ENCODE measurements at places on chromosomes 4 and X.

- DNase-seq = no peak
These were observed 72.8 kb downstream of the MANBA start for GRCh38 chr4:102687982-102688433.

GRCh38 chr4:27714073-27714472 is 853.4 kb downstream of the STIM2 start:
- DNase-seq = no peak

DNA sequence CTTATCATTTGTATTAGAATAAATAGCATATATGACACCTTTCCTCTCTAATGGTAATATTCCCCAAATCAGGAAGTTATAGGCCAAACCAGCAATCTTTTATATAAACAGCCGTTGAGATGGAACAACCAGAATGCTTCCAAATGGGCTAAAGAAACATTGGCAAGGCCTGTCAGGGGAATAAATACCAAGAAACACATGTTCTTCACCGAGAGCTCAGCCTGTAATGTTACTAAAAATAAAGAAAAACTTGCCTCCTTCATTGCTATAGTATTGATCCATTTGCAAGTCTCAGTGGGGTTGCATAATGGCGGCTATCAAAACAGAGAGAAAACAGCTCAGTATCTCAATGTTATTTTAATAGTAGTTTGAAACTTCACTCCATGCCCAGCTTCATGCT is 104.9 kb downstream of the FAM13A start:
- no peak for DNase-seq

- DNase-seq = no peak
These were observed 31.4 kb downstream of the EVC start for GRCh38 chr4:5742388-5742787.

DNA sequence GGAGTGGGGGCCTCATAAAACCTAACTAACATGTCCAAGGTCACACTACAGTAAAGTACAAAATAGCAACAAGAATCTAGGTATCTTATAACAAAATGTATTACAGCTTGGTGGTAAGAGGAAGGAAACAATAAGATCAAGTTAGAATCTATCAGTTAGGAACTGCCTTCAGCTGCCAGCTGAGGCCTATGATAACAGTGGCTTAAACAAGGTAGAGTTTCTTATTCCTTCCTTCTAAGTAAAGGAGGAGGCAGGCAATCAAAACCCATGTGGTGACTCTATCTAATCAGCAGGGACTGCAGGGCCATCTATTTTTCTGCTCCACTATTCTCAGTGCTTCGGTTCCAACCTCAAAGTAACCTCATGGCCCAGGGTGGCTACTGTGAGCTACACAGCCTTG is 10.9 kb downstream of the SH3D19 start:
- no peak for DNase-seq

DNA sequence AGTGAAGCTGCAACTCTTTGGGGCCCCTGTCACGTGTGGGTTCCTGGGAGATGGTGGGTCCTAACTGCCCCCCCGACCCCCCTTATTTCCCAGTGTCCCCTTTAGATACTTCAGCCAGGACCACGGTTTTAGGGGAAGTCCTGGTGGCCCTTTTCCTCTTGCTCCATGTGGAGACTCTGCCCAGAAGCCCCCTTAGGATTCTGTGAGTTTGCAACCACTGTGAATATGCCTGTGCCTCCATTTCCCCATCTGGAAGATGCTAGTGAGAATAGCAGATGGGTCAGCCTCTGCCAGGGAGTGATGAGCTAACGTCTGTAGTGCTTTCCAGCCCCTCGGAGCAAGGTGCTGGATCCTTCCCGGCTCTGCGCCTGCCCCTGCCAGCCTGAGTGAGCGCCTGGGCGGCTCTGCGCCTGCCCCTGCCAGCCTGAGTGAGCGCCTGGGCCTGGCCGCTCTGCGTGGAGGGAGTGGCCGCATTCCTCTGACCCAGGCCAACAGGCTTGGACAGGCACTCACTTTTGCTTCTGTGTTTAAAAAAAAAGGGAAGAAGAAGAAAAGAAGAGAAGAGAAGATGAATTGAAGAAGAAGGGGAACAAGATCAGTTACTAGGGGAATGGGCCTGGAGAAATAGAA is 6.7 kb upstream of the CITED1 start:
- no peak for DNase-seq

DNA sequence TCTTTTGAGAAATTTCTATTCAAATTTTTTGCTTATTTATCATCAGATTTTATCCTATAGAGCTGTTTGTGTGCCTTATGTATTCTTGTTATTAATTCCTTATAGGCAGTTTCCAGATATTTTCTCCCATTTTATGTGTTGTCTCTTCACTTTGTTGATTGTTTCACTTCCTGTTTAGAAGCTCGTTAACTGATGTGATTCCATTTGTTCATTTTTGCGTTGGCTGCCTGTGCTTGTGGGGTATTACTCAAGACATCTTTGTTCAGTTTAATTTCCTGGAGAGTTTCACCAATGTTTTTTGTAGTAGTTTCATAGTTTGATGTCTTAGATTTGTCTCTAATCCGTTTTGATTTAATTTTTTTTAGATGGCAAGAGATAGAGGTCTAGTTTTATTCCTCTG is 14.6 kb downstream of the ZNF718 start:
- DNase-seq = no peak

GRCh38 chr4:2494992-2495391 is 26.1 kb downstream of the RNF4 start:
- no peak for DNase-seq

DNA sequence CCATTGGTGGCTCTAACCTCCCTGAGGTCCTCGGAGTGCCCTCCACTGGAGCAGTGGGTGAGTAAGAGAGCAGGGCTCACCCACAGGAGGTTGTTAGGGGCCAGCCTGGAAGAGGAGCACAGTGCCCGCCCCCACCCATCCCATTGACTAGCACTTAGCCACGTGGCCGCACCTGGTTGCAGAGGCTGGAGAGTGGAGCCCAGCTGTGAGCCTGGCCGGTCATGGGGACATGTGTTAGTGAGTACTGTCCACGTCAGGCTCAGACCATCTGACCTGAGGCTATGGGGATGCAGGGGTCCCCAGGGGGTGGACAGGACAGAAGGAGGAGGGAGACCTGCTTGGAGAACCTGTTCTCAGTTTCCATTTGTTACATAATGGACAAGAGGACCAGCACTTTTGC is 1.4 kb upstream of the MAN2B2 start:
- no peak for DNase-seq

GRCh38 chr4:87966095-87966496 is 9.4 kb upstream of the SPP1 start:
- DNase-seq = no peak

GRCh38 chr4:54233277-54233696 is 4.2 kb downstream of the PDGFRA start:
- DNase-seq = peak; percentile 58

DNA sequence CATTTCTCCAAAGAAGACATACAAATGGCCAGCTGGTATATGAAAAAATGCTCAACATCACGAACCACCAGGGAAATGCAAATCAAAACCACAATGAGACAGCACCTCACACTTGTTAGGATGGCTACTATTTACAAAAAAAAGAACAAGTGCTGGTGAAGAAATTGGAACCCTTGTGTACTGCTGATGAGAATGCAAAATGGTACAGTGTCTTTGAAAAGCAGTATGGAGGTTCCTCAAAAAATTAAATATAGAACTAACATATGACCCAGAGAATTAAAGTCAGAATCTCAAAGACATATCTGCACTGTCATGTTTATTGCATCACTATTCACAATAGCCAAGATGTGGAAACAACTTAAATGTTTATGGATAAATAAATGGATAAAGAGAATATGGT is 20.9 kb downstream of the PAGE4 start:
- DNase-seq = no peak

DNA sequence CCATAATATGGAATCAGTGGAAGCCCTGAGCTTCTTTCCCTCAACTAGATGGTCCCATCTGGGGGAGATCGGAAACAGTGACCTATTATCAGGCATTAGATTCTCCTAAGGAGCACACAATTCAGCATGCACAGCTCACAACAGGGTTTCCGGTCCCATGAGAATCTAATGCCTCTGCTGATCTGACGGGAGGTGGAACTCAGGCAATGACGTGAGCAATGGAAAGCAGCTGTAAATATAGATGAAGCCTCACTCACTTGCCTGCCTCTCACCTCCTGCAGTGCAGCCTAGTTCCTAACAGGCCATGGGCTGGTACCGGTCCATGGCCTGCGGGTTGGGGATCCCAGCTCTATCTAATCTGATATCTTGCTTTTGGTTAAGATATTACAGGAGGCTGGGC is 88.9 kb downstream of the COX7B2 start:
- no peak for DNase-seq

DNA sequence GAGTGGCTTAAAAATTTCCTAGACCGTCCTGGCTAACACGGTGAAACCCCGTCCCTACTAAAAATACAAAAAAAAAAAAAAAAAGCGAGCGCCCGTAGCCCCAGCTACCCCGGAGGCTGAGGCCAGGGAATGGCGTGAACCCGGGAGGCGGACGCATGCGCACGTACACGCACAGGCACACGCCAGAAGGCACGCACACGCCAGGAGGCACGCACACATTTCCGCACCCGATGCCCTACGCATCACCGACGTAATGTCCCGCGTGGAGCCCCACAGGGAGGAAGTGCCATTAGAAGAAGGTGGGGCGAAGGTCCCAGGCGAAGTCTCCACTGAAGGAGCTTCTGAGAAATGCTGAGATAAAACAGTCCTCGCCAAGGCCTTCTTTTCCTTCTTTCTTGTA is 41.4 kb downstream of the NLGN4X start:
- no peak for DNase-seq

- DNase-seq = no peak
These were observed 79.0 kb downstream of the AFAP1 start for GRCh38 chr4:7860600-7861163.

GRCh38 chrX:107429090-107429489 is 20.4 kb upstream of the FRMPD3 start:
- DNase-seq = peak; percentile 41

- DNase-seq = no peak
These were observed 66.9 kb upstream of the GRID2 start for GRCh38 chr4:92236877-92237276.

- DNase-seq = no peak
These were observed 240.4 kb upstream of the ZCCHC13 start for GRCh38 chrX:74063426-74064155.

DNA sequence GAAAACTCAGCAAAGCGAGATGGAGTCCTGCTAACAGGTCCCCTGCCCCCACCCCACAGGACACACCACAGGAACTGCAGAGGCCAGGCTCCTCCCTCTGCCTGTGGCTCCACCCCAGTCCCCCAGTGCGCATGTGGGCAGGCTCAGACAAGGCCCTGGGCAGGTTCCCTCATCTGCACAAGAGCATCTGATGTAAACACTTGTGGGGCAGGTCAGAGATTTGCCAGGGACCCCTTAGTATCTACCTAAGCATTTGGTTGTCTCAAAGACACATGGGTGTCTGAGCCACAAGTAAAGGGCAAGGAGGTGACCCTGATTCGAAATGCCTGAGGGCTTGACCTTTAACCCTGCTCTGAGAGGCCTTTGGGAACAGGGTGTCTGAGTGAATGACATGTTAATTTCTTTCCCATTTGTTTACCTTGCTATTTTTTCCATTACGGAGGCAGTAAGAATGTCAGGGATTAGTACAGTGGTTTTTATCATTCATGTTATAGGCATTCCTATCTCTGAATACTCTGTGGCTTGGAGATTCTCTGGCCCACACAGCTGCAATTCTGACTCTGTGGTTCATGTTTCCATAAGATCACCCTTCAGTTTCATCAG is 85.3 kb downstream of the ZNF518B start:
- DNase-seq = no peak

DNA sequence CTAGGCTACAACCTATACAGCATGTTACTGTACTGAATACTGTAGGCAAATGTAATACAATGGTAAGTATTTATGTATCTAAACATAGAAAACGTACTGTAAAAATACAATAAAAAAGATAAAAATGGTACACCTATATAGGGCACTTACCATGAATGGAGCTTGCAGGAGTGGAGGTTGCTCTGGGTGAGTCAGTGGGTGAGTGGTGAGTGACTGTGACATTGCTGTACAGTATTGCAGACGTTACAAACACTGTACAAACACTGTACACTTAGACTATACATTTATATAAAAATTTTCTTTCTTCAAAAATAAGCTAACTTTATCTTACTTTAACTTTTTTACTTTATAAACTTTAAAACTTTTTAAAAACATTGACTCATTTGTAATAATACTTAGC is 190.3 kb upstream of the NR3C2 start:
- DNase-seq = no peak

DNA sequence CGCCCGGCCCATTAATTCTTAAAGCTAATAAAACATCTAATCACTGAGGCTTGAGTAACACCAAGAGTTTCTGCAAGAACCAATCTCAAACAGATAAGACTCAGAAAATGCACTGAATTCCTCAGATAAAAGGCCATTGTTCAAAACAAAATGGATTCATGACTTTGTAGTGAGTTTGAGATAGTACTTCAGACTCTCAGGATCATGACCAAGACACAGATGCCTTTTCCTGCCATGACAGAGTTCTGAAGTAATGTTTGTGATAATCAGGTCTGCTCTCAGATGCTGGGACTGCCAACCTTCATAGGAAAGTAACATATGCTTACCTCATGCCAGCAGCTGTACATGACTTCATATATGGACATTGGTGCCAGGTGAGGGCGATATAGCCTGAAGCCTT is 54.6 kb downstream of the NIPAL1 start:
- no peak for DNase-seq

DNA sequence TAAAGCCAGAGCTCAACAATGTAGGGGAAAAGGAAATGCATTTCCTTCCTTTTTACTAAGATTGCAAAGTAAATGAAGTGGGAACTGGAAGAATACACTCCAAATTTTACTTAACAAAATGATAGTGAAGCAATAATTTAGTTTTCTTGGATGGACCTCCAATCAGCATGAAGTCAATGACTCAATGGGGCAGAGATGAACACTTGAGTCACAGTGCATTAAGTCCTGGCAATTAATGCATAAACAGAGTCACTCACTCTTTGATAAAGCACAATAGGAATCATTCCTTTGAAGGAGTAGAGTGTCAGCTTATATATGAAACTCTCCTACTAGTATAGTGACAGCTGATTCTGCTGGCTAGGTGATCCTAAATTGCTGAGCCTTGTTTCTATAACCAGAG is 66.7 kb upstream of the FRAS1 start:
- DNase-seq = no peak

GRCh38 chr4:36322921-36323354 is 41.5 kb downstream of the DTHD1 start:
- no peak for DNase-seq

GRCh38 chr4:3414421-3415279 is 27.1 kb upstream of the HGFAC start:
- no peak for DNase-seq

DNA sequence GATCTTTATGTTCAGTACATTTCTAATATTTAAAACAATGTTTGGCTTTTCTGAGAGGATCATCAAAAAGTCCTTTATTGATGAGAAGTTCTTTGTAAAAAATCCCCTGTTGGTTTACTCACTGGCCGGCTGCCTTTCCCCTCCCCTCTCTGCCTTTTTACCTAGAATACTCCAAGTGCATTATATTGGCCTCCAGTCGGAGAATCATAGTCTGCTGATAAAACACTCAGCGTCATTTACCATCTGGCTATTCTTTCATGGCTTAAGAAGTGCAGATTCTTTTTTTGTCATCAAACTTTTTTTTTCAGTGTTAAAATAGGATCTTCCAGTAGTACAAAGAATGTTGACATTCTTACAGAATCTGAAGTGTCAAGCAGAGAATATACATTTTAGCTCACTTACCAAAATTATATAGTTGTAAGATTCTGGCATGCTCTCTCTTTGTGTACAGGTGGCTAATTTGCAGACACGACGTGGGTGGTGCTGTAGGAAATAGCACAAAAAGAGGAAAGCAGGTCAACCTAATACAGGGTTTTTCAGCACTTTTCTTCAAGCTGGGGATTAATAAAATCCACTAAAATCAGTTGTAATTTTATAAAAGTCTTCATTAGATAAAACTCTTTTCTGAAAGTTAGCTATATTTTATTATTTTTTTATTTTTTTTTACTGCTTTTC is 731.8 kb downstream of the KCTD8 start:
- no peak for DNase-seq
